ENCODE measurements at places on chromosomes 4 and X. TPM values are rescaled to one million over a fixed set of nuclear protein-coding genes. Genes with fewer than 3 reads are reported as not detected.

DNA sequence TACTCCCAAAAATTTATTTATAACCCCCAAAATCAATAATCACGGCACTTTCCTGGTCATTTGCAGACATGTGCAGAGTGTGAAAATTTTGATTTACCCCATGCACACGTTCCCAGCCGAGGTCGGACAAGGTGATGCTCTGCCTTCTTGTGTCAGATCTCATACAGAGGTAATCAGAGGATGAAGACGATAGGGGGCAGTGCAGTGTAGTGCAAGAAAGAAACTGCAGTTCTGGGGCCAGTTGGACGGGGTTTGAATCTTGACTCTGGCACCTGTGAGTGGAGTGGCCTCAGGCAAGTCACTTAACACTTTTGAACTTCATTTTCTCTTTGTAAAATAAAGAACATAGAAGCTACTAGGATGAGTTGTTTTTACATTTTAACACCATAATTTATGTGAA, 88.4 kb downstream of the FRMPD3 start:
- peak; percentile 17 for DNase-seq

GRCh38 chr4:186688150-186688943, 35.3 kb downstream of the FAT1 start:
- no peak for DNase-seq

- DNase-seq = no peak
Measured at GRCh38 chrX:38211891-38212635, 8.6 kb downstream of the SRPX start.

GRCh38 chr4:156378033-156378665, 424.5 kb upstream of the CTSO start:
- no peak for DNase-seq

DNA sequence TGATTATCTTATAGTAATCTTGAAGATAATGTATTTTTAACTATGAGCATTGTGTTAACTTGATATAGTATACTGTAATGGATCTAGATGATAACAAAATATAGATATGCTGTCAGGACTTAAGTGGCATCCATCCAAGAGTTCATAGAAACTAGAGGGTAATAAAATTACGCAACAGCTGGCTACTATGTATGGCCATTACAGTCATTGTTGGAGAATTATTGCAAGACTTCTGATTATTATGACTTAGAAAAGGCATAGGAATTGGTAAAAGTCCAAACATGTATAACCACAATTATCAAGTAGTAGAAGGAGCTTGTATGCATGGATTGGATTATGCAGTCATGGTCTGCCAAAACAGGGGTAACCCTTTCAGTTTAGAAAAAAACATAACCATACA, 9.5 kb downstream of the OGT start:
- no peak for DNase-seq

Gene MAGEC3
- total RNA-seq = not detected

GRCh38 chr4:91288702-91289311, 1015.0 kb upstream of the GRID2 start:
- DNase-seq = no peak

DNA sequence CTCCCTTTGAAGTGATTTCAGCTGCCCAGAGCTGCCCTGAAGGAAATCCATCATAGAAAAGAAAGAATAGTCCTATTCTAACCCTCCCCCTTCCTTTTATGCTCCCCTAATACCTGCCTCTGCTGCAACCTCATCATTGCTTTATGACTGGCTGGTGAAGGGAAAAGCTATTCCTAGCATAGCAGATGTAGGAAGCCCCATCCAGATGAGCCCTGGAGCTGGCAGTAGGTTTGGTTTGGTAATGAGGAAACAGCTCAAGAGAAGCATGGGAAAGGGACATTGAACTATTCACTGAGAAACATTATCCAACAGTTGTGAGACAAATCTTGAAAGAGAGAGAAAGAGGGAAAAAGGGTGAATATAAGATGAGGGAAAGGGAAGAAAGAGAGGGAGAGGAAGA, 29.2 kb downstream of the ARSJ start:
- no peak for DNase-seq

DNA sequence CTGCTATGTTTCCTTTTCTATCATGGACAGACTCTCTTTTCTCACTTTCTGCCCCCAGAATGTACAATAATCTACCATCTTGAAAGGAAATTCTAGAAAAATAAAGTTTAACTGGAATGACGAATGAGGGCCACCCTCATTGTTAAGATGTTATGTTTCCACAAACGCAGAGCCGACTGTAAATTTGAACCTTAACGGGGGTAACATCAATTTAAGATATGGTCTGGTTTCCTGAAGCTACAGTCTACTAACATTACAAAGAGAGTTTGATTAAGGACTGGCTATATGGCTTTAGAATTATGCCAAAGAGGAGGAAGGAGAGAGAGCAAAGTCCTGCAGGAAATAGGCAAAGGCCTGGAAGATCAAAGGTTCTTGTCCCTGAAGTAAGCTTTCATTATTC, 227.2 kb downstream of the USP46 start:
- no peak for DNase-seq

DNA sequence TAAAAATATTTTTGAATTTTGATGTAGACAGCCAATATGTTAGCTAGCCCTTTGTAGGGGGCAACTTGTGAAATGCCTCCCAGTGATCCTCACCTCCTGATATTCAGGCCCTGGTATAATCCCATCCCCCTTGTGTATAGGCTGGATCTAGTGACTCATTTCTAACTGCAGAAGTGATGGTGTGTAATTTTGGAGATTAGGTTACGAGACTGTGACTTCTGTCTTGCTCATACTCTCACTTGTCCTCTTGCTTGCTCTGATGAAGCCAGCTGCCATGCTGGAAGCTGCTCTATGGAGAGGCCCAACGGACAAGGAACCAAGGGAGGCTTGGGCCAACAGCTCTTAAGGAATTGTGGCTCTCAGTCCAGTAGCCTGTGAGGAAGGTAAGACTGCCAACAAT, 61.7 kb downstream of the GPR82 start:
- peak; percentile 60 for DNase-seq

- no peak for DNase-seq
Measured at GRCh38 chrX:9578083-9578779, 113.4 kb downstream of the TBL1X start.

DNA sequence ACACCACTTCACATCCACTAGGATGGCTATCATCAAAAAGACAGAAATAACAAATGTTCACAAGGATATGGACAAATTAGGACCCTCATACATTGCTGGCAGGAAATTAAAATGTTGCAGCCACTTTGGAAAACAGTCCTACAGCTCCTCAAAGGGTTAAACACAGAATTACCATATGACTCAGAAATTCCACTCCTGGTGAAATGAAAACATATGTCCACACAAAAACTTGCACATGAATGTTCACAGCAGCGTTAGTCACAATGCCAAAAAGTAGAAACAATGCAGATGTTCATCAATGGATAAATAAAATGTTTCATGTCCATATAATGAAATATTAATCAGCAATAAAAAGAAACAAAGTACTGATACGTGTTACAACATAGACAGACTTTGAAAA, 15.1 kb downstream of the S100G start:
- DNase-seq = no peak

Gene PAGE5
- total RNA-seq = not detected

- no peak for DNase-seq
Measured at GRCh38 chr4:43113196-43113595, 220.7 kb downstream of the GRXCR1 start.

Gene ADAMTS3
- 3.2 TPM for total RNA-seq

- no peak for DNase-seq
Measured at GRCh38 chr4:47733302-47734175, 104.3 kb downstream of the CORIN start.

- no peak for DNase-seq
Measured at GRCh38 chrX:153526042-153526441, 8.6 kb downstream of the ATP2B3 start.
